ENCODE measurements at places on chromosomes 4 and X. TPM values are rescaled to one million over a fixed set of nuclear protein-coding genes. Genes with fewer than 3 reads are reported as not detected.

DNA sequence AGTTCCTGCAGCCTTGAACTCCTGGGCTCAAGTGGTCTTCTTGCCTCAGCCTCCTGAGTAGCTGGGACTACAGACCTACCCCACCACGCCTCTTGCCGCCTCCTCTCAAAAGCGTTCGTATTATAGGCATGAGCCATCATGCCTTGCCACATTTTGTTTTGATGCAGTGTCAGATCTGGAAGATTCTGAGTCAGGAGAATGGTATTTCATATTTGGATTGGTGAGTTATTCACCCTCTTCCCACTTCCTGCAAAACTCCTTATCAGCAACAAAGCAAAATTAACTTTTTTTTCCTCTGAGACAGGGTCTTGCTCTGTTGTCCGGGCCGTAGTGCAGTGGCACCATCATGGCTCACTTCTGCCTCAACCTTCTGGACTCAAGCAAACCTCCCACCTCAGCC is 29.6 kb downstream of the REST start:
- H3K27me3 ChIP-seq, result no peaks in the 10 kb centered on the region
- H3K36me3 ChIP-seq, result no peaks in the 10 kb centered on the region
- no peak overlapping the region for H3K27ac ChIP-seq
- H3K4me3 ChIP-seq, result no peak overlapping the region
- no peaks in the 10 kb centered on the region for H3K4me1 ChIP-seq
- no peak for DNase-seq

GRCh38 chrX:46627711-46628419 is 54.3 kb downstream of the CHST7 start:
- H3K36me3 ChIP-seq, result no peaks in the 10 kb centered on the region
- H3K4me1 ChIP-seq, result peaks cover 33% of the 10 kb centered on the region
- H3K4me3 ChIP-seq, result no peak overlapping the region
- H3K27me3 ChIP-seq, result no peaks in the 10 kb centered on the region

DNA sequence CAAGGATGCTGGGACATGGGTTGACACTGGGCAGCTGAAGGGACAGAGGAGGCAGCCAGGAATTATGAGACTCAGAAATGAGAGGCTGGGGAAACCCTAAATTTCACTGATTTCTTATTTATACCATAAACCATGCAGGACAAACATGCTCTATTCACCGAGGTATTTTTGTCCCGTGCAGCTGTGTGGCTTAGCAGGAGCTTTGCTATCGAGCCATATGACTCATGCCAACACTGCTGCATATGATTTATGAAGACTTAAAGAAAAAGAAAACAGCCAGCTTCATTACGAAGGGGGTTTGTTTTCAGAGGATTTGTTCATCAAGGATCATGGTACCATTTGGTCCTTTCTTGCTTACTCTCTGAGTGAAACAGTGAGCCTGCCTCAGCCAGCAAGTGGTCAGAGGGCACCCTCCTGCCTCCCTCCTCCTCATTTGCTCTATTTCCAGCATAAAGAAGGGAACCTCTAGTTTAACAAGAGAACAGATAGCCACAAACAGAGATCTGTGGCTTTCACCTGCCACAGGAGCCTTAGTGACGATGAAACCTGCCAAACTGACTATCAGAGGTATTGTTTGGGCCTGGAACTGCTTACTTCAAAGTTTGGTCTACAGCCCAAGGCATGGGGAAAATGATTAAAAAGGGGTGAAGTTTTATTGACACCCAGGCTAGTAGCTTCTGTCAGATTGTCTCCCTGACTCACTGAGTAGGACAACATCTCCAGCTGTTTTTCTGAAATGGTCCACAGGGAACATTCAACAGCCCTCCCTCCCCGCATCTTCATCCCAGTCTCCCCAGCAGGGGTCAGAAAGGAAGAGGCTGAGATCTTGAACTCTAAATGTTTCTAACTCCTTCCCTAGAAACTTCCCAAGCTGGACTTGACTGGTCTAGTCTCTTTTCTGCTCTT is 80.1 kb upstream of the MAML3 start:
- no peaks in the 10 kb centered on the region for H3K4me1 ChIP-seq
- no peak overlapping the region for H3K27ac ChIP-seq

GRCh38 chr4:152308951-152309350 is 226.9 kb downstream of the FBXW7 start:
- H3K36me3 ChIP-seq, result no peaks in the 10 kb centered on the region
- DNase-seq, result no peak
- no peaks in the 10 kb centered on the region for H3K4me1 ChIP-seq
- no peaks in the 10 kb centered on the region for H3K27me3 ChIP-seq
- H3K27ac ChIP-seq, result no peak overlapping the region

DNA sequence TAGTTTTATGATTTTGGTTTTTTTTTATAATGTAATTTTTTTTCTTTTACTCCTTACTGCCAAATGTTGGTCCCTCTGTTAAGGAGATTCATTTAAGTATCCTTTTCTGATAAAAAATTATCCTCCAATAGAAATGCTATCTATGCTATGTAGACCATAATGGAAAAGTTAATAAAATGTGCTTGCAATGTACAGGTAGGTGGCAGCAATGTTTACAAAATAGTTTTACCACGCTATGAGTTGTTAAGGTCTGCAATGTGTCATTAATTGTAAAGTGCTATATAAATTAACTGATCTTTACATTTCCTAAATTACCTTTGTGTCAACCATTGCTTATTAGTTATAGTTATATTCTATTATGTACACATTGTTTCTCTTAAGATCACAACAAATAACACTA is 3.8 kb upstream of the CENPC start:
- no peak overlapping the region for H3K4me3 ChIP-seq
- no peaks in the 10 kb centered on the region for H3K27me3 ChIP-seq
- no peaks in the 10 kb centered on the region for H3K36me3 ChIP-seq

DNA sequence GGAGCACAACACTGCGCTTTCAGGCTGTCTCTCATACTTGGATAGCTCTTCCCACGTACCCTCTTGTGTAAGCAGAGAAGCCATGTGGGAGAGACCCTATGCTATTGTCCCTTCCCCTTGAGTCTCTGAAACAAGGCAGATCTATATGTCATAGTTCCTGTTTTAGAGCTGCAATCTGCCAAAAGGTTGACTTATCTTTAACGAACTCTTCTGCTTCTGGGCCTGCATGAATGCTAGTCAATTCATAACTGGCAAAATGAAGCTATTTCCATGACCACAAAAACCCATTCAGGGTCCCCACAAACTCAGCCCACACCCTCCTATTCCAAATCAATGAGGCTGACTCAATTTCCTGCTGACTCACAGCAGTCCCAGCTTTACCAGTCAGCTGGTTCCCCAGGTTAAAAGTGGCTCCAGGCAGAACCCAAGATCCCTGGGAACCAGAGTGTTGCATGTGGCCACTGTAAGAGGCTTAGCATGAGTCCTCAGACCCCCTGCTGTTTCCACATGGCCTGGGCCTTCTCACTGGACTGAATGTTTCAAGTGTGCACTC is 25.3 kb upstream of the SOD3 start:
- no peak overlapping the region for H3K27ac ChIP-seq
- H3K4me1 ChIP-seq, result peaks cover 11% of the 10 kb centered on the region
- DNase-seq, result peak; percentile 39
- H3K36me3 ChIP-seq, result no peaks in the 10 kb centered on the region

DNA sequence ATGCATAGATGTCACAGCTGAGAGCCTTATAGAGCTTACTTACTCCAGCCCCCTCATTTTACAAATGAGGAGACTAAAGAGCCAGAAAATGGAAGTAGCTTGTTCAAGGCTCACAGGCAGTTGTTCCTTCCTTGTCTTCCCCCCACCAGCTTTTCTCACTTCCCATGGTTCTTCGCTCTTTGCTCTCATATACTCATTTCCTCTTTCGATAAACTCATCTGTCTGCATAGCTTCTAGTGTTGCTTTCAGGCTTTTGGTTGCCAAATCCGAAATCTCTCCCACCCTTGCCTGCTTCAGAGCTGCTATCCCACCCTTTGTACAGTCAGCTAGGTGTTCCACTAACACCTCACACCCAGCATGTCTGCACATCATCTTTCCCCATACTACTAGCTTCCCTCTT is 25.0 kb upstream of the GJB1 start:
- no peaks in the 10 kb centered on the region for H3K36me3 ChIP-seq
- H3K4me3 ChIP-seq, result peak overlapping the region; percentile 69
- DNase-seq, result peak; percentile 56
- peak overlapping the region; percentile 72 for H3K27ac ChIP-seq

- H3K4me3 ChIP-seq, result no peak overlapping the region
- H3K36me3 ChIP-seq, result peaks cover 12% of the 10 kb centered on the region
- H3K27ac ChIP-seq, result no peak overlapping the region
- DNase-seq, result no peak
Measured at GRCh38 chr4:88441696-88442095, 15.2 kb upstream of the HERC5 start.

DNA sequence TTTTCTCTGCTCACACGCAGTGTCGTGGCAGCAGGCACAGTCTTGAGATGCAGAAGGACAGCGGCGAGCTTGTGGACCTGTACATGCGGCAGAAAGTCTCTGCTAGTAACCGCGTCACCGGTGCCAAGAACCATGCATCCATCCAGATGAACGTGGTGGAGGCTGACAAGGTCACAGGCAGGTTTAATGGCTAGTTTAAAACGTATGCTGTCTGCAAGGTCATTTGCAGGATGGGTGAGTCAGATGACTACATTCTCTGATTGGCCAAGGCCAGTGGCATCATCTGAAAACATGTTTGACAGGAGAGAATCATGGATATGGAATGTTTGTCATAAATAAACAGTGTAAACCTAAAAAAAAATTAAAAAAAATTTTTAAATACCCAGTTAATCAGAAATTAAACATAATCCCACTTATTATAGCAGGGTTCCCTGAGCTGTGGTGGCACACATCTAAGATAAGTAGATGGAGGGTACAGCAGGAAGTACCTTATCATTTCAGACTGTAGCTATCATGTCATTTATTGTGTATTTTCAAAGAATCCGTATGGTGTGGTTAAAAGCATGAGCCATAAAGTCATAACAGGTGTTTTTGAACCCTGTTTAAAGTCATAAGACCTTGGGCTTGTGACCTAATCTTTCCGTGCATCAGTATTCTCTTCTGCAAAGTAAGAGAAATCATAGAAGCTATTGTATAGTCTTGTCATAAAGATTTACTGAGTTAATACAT is 7.5 kb upstream of the BMP2K start:
- no peaks in the 10 kb centered on the region for H3K27me3 ChIP-seq
- no peak for DNase-seq
- H3K27ac ChIP-seq, result no peak overlapping the region
- peaks cover 31% of the 10 kb centered on the region for H3K4me1 ChIP-seq
- H3K36me3 ChIP-seq, result no peaks in the 10 kb centered on the region

DNA sequence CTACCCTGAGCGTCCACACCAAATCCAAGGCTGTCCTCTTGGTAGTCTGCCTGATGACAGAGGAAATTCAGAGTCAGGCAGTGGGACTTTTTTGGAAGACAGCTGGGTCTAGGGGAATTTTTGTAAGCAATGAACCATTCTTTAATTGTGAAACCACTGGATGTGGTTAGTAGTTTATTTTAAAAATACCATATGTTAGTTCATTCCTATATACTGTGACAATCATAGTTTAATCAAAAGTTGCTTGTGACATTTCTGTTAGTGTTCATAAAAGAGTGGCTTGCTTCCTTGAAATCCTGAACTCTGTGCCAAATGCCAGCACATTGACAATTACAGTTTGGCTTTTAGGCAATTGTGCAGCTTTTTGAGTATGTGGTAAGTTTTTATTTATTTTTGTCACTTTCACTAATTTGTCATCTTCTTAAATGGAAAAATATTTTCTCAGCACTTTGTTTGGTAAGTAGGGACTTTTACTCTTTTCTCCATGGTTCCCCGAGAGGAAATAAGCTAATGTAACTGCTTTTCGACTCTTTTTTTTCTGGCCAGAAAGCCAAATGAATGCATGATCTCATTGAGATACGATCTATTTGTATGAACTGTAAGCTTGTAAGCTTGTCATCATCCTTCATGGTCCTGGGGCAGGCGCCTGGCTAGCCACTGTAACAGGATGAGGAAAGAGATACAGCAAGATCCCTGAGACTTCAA is 72.6 kb upstream of the SLC4A4 start:
- no peak overlapping the region for H3K4me3 ChIP-seq
- no peaks in the 10 kb centered on the region for H3K36me3 ChIP-seq
- H3K27me3 ChIP-seq, result no peaks in the 10 kb centered on the region
- no peaks in the 10 kb centered on the region for H3K4me1 ChIP-seq

GRCh38 chrX:153640045-153640686 is 6.8 kb upstream of the DUSP9 start:
- peaks cover 2% of the 10 kb centered on the region for H3K27me3 ChIP-seq
- H3K27ac ChIP-seq, result no peak overlapping the region
- no peak overlapping the region for H3K4me3 ChIP-seq

GRCh38 chrX:71616672-71617529 is 1.4 kb downstream of the CXCR3 start:
- H3K4me3 ChIP-seq, result peak overlapping the region; percentile 69
- DNase-seq, result no peak
- H3K27ac ChIP-seq, result peak overlapping the region; percentile 90
- H3K4me1 ChIP-seq, result peaks cover 25% of the 10 kb centered on the region

GRCh38 chr4:81676537-81676936 is 204.8 kb upstream of the RASGEF1B start:
- DNase-seq, result no peak
- no peak overlapping the region for H3K4me3 ChIP-seq
- no peaks in the 10 kb centered on the region for H3K4me1 ChIP-seq
- no peaks in the 10 kb centered on the region for H3K27me3 ChIP-seq

WNK3 gene
- total RNA-seq, result 0.15 TPM

DUSP21 gene
- not detected for total RNA-seq

FMR1NB gene
- total RNA-seq, result not detected

EGFL6 gene
- total RNA-seq, result not detected

SPANXA2 gene
- total RNA-seq, result not detected
